ENCODE measurements at places on chromosomes 6 and 20.

DNA sequence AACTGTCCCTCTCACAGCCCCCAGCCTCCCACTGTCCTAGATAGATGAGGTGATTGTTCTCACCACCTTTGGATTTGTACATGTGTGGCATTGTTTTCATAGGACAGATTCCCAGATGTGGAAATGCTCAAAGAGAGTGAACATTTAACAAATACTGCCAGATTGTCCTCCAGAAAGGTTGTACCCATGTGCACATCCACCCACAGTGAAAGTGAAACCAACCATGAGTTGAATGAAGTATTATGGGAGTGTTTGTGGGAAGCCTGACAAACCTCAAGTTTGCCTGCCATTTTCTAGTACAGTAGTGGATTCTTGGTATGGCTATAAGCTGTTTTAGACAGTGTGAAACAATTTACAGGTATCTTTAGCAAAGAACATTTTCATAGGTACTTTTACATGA lies 42.7 kb downstream of the ANKRD6 start:
- DNase-seq: no peak

DNA sequence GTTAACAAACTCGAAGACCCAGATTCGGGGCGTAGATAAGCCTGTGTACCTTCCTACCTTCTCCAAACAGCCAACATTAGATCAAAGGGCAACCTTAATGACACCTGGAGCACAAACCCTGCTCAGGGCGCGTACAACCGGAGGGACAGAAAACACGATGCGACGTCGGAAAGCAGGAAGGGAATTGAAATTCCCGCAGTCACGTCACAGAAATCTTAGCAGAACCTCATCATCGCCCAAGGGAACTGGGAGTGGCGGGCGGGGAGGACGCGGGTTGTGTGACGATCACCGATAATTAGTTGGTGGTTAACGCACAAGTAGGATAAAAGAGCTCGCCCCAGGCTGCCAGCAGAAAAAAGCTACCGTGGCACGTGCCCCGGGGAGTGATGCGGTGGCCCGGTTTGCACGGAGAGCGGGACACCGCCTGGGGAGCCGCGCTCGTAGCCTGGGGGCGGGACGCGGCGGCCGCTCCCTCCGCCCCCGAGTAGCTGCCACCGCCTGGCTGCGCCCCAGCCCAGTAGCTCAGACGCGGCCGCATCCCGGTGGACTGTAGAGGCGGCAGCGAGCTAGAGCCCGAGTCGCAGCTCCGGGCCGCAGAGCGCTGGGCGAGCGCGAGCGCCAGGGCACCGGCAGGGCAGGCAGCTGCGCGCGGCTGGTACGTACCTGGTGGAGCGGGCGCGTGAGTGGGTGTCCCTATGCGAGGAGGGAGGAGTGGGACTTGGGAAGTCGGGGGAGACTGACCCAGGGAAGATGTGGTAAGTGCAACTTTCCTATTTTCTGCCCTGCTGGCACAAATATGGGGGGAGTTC lies at the start of gene PKIB:
Gene PKIB (plus strand): TSS at position 525 of the 809 bp plus-strand sequence. CDS start 107,390 bp downstream, outside the sequence.
- DNase-seq: no peak

- no peak for DNase-seq
Measured at GRCh38 chr6:15952231-15953151, 176.4 kb upstream of the MYLIP start.

DNA sequence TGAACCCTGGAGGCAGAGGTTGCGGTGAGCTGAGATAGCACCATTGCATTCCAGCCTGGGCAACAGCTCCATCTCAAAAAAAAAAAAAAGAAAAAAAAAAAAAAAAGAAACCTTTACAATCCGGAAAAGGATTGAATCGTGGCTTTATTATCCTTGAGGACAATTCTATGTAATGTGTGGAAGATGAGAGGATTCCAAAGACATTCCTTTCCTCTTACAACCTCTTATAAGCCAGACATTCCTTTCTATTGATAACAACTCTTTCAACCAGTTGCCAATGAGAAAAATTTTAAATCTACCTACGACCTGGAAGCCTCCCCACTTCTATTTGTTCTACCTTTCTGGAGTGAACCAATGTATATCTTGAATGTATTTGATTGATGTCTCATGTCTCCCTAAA lies 91.2 kb upstream of the EEF1E1 start:
- DNase-seq: no peak
